Effector memory CD8-positive, alpha-beta T cell (primary cell): ENCODE measurements at places on chromosomes 11 and 22.

DNA sequence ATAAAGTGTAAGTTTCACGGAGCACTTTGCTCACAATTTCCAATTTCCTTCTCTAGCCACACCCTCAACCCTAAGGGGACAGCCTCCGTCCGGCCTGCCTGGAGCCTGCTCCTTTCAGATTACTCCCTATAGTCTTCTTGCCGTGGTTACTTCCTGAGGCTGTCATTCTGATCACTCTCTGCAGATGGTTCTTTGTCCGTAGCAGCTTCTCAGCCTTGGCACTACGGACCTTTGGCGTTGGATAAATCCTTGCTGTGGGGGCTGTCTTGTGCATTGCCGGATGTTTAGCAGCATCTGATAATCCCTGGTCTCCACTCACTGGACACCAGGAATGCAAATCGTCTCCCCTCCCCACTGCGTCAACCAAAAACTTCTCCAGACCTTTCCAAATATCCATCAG, 447.5 kb upstream of the KIRREL3 start:
- DNase-seq = no peak
- no peaks in the 10 kb centered on the region for H3K4me1 ChIP-seq
- H3K27me3 ChIP-seq = no peaks in the 10 kb centered on the region
- no peaks in the 10 kb centered on the region for H3K36me3 ChIP-seq
- no peak overlapping the region for H3K4me3 ChIP-seq
- no peak overlapping the region for H3K27ac ChIP-seq

- no peaks in the 10 kb centered on the region for H3K4me1 ChIP-seq
- H3K27ac ChIP-seq = no peak overlapping the region
- no peaks in the 10 kb centered on the region for H3K27me3 ChIP-seq
- H3K36me3 ChIP-seq = no peaks in the 10 kb centered on the region
Measured at GRCh38 chr22:20001082-20001638, 15.5 kb downstream of the ARVCF start.

DNA sequence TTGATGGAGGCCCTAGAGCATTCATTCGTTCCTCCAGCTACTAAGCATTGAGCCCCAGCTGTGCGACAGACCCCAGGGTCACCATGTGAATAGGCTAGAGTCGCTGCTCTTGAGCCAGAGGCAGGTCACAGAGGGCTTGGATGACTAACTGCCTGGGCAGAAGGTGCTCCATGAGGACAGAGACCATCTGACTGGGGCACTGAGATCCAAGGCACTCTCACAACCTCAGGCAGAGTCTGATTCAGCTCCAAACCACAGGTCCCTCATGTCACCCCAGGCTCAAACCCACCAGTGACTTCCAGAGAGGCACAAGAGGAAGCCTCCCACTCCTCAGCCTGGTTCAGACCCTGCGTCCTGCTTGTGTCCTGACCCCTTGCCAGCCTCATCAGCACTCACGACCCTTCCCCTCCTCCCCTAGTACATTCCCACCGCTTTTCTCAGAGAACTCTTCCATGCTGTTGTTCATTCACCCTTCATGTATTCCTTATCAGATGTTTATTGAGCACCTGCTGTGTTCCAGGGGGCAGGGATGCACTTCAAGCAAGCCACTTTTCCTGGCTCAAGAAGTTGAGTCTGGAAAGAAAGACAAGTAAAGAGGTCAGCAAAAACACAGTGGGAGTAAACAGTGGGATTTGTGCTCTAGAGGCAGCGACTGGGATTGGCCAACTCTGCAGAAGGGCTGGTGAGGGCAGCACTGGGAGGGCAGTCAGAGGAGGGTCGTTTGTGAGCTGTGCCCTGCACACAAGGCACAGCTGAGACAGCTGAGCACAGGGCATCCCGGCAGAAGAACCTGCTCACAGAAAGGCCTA, 9.3 kb downstream of the OAF start:
- peaks cover 6% of the 10 kb centered on the region for H3K4me1 ChIP-seq
- H3K27ac ChIP-seq = no peak overlapping the region

DNA sequence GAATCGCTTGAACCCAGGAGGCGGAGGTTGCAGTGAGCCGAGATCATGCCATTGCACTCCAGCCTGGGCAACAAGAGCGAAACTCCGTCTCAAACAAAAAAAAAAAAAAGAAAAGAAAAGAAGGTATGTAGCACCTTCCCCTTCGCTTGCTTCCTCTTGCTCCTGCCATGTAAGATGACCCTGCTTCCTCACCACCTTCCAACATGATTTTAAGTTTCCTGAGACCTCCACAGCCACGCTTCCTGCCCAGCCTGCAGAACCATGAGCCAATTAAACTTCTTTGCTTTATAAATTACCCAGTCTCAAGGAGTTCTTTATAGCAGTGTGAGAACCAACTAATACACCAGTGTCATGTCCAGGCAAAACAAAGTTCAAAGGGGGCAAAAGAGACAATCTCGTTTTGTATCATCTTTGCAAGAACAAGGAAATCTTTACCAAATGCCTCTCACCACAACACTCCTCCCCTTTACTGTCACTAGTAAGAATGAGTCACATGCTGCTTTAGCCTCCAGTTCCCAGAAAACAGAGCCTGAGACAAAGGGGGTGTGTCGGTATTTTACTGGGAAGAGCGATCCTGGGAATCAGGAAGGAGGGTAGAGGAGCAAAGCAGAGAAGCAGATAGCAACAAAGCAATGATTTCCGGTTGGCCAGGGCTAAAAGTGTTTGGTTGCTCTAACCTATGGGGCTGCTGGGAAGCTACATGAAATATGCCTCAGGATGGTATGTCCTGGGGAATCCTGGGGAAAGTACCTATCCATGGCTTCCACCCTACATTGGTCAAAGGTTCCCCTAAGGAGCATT, 10.5 kb upstream of the MCHR1 start:
- peaks cover 8% of the 10 kb centered on the region for H3K27me3 ChIP-seq
- peak overlapping the region; percentile 2 for H3K27ac ChIP-seq
- DNase-seq = no peak
- no peak overlapping the region for H3K4me3 ChIP-seq
- peaks cover 6% of the 10 kb centered on the region for H3K4me1 ChIP-seq

GRCh38 chr22:16609548-16610261, 17.1 kb upstream of the CCT8L2 start:
- no peaks in the 10 kb centered on the region for H3K4me1 ChIP-seq
- no peak overlapping the region for H3K27ac ChIP-seq
- no peaks in the 10 kb centered on the region for H3K27me3 ChIP-seq
- DNase-seq = no peak
- no peak overlapping the region for H3K4me3 ChIP-seq

DNA sequence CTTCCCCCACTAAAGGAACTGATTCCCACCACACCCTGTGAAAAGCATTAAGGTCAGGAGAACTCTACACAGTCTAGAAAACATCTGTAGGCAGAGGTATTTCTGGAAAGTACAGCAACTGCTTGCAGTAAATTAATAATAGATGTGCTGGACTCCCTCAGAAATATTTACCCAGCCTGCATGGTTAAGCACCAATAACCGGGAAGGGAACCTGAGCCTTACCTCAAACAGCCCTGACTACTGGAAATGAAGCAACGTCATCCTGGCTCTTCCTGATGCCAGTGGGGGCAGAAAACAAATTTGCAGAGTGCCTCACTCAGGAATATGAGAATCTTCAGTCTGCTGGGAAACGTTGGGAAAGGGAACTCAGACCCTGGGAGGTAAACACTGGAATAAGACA, 318.1 kb downstream of the TENM4 start:
- H3K27me3 ChIP-seq = no peaks in the 10 kb centered on the region
- no peaks in the 10 kb centered on the region for H3K36me3 ChIP-seq
- H3K4me1 ChIP-seq = no peaks in the 10 kb centered on the region
- H3K4me3 ChIP-seq = no peak overlapping the region
- no peak for DNase-seq
- H3K27ac ChIP-seq = no peak overlapping the region

- no peak overlapping the region for H3K4me3 ChIP-seq
- no peak for DNase-seq
- H3K36me3 ChIP-seq = peaks cover 3% of the 10 kb centered on the region
- peak overlapping the region; percentile 29 for H3K27ac ChIP-seq
- H3K4me1 ChIP-seq = peaks cover 39% of the 10 kb centered on the region
- no peaks in the 10 kb centered on the region for H3K27me3 ChIP-seq
Measured at GRCh38 chr11:122724520-122724919, 69.0 kb downstream of the UBASH3B start.

- H3K27ac ChIP-seq = no peak overlapping the region
- H3K4me3 ChIP-seq = no peak overlapping the region
- no peaks in the 10 kb centered on the region for H3K4me1 ChIP-seq
- H3K36me3 ChIP-seq = no peaks in the 10 kb centered on the region
- DNase-seq = no peak
Measured at GRCh38 chr11:98835335-98835734, 185.4 kb upstream of the CNTN5 start.

GRCh38 chr11:125226706-125227105, 62.2 kb downstream of the PKNOX2 start:
- no peaks in the 10 kb centered on the region for H3K4me1 ChIP-seq
- H3K27ac ChIP-seq = no peak overlapping the region
- peaks cover 3% of the 10 kb centered on the region for H3K36me3 ChIP-seq
- peaks cover 40% of the 10 kb centered on the region for H3K27me3 ChIP-seq

DNA sequence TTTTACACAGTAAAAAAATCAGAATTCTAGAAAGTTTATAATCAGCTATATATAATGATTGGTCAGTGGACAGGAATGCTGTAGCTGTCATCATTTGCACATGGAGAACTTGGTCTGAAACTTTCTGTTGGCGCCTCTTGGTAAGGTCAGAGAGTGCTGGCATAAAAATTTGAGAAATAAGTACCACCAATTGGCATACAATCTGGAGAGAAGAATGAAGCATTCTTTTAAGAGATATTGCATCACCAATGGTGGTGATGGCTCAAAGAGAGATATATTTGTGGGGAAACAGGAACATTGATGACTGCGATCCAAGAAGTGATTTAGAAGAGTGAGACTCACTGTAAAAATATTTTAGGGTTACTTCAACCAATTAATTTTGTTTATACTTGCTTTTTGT, 19.8 kb upstream of the OOSP1 start:
- no peak overlapping the region for H3K4me3 ChIP-seq
- no peak for DNase-seq
- no peak overlapping the region for H3K27ac ChIP-seq
- no peaks in the 10 kb centered on the region for H3K4me1 ChIP-seq

- H3K4me3 ChIP-seq = no peak overlapping the region
- no peak overlapping the region for H3K27ac ChIP-seq
- peaks cover 7% of the 10 kb centered on the region for H3K36me3 ChIP-seq
- no peaks in the 10 kb centered on the region for H3K27me3 ChIP-seq
- no peak for DNase-seq
Measured at GRCh38 chr11:34887260-34887659, 28.9 kb downstream of the APIP start.

DNA sequence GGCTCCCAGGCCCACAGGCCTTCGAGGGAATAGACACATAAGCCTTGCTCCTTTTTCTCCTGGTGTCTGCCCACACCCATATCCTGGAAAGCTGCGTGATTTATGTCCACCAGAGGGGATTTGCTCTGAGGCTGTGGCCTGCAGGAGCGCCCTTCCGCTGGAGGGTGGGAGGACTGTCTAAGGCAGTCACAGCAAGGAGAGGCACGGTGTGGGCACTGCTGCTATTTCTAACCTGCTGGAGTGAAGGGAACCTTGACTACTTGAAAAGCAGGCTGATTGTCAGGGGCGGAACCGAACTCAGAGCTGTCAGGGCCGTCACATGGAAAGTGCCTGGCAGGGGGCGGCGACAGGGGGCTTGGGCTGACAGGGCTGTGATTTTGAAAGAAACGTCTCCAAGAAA, 3.7 kb downstream of the UPB1 start:
- H3K27me3 ChIP-seq = no peaks in the 10 kb centered on the region
- H3K4me3 ChIP-seq = no peak overlapping the region
- peaks cover 3% of the 10 kb centered on the region for H3K4me1 ChIP-seq
- no peaks in the 10 kb centered on the region for H3K36me3 ChIP-seq
- H3K27ac ChIP-seq = no peak overlapping the region
- no peak for DNase-seq

DNA sequence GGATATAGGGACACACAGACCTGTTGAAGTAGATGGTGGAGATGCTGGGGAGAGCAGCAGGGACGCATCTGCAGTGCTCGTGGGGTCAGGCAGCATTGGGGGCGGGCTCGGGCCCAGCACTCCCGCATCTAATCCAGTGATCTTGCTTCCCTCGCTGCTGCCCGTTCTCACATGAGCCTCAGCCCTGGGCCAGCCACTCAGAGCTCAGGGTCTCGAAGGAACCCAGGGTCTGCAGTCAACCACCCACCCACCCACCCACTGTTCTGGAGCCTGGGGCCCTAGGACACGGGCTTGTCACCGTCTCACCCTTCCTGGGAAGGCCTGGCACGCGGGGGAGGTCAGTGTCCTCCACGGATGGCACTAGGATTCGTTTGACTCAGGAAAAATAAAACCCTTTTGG, 406.0 kb downstream of the TBC1D22A start:
- H3K27ac ChIP-seq = no peak overlapping the region
- peaks cover 12% of the 10 kb centered on the region for H3K36me3 ChIP-seq
- DNase-seq = no peak
- no peaks in the 10 kb centered on the region for H3K4me1 ChIP-seq
- no peak overlapping the region for H3K4me3 ChIP-seq

DNA sequence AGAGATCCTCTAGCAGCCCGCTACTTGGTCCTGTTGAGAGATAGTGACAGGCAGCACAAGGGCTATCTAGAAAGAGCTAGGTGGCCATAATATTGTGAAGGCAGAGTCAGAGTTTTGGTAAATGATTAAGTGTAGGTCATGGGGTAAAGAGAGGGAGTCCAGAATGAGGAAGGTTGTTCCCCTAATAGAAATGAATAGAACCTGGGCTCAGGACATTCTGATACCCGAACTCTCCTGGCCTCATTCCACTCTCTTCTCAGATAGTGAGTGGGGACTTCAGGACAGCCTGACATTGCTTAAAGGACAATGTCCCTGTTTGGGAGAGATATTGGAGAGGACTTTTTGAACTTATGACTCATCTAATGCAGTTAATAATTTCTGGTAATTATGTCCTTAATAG, 20.6 kb downstream of the SLC5A1 start:
- H3K4me3 ChIP-seq = no peak overlapping the region
- no peak overlapping the region for H3K27ac ChIP-seq
- DNase-seq = no peak
- H3K27me3 ChIP-seq = peaks cover 46% of the 10 kb centered on the region
- no peaks in the 10 kb centered on the region for H3K36me3 ChIP-seq

DNA sequence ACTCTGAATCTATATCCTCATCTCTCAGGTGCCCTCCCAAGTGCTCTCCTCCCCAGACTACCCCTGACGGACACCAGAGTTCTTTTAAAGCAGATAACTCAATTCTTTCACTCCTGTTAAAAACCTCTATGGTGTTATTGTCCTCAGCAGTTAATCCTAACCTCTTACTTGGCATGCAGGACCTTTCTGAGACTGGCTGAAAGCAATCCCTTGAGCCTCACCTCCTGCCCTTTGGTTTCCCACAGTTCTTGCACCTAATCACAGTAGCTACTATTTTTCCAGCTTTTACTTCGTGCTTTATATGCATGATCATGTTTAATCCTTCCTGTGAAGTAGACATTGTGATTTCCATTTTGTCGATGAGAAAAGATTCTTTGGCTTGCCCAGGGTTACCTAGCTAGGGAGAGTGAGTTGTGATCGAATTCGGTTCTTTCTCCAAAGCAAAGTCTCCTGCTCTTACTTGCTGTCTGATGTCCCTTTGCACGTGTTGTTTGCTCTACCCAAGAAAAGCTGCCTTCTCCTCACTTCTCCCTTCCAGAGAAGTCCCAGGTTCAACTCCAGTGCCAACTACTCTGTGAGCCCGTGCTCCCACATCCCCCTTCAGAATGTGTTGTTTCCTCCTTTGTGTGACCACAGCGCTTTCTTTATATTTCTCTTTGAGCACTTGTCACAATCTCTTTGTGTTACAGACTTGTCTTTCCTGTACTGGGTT, 2.1 kb downstream of the UBE2L3 start:
- peaks cover 18% of the 10 kb centered on the region for H3K36me3 ChIP-seq
- peaks cover 51% of the 10 kb centered on the region for H3K4me1 ChIP-seq
- H3K4me3 ChIP-seq = peak overlapping the region; percentile 88
- H3K27ac ChIP-seq = peak overlapping the region; percentile 96
- no peak for DNase-seq

GRCh38 chr22:28051787-28052356, 132.8 kb upstream of the PITPNB start:
- no peak overlapping the region for H3K27ac ChIP-seq
- H3K4me1 ChIP-seq = no peaks in the 10 kb centered on the region
- no peak overlapping the region for H3K4me3 ChIP-seq
